Activated gamma-delta T cell (primary cell): ENCODE measurements at places on chromosomes 11 and 22.

GRCh38 chr11:29507376-29507775, 509.5 kb downstream of the KCNA4 start:
- no peak for DNase-seq

DNA sequence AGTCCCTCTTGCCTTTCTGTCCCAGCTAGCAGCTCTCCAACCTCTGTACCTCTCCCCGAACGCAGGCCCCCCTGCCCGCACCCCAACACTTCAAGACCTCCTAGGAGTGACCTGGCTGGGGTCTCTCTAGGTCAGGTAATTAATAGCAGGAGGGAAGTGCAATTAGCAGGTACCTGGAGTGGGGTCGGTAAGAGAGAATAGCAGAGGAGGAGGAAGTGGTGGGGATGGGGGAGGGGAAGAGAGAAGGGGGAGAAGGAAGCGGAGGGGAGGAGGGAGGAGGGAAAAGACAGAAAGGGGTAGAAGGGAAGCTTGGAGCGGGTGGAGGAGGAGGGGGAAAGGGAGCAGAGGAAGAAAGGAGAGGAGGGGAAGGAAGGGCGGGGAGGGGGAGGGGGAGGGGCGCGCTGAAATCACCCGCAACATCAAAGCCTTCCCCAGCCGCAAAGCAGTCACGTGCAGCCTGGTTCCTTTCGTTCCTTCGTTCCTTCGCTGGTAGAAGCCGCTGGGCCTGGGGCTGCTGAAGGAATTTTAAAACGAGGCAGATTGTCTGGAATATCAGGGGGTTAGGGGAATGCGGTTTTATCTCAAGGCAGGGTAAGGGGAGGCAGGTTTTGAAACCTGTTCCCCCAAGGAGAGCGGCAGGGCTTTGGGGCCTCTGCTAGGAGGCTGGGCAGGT, 29.3 kb upstream of the TCF20 start:
- no peak for DNase-seq

DNA sequence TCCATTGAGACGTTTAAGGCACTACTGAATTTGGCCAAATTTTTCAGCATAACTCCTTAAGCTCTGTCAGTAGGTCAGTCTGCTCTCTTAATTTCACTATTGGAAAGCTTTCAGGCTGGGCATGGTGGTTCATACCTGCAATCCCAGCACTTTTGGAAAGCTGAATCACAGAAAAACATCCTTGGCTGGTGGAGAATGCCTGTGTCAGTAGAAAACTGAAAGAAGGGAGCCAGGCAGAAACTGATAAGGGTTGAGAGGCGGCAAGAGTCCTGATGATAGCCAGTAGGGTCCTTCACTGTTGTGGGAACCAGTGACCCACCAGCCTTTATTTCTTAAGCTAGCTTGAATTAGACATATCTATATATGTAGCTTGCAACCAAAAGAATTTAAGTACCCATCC, 22.6 kb downstream of the NEU3 start:
- DNase-seq, result no peak

DNA sequence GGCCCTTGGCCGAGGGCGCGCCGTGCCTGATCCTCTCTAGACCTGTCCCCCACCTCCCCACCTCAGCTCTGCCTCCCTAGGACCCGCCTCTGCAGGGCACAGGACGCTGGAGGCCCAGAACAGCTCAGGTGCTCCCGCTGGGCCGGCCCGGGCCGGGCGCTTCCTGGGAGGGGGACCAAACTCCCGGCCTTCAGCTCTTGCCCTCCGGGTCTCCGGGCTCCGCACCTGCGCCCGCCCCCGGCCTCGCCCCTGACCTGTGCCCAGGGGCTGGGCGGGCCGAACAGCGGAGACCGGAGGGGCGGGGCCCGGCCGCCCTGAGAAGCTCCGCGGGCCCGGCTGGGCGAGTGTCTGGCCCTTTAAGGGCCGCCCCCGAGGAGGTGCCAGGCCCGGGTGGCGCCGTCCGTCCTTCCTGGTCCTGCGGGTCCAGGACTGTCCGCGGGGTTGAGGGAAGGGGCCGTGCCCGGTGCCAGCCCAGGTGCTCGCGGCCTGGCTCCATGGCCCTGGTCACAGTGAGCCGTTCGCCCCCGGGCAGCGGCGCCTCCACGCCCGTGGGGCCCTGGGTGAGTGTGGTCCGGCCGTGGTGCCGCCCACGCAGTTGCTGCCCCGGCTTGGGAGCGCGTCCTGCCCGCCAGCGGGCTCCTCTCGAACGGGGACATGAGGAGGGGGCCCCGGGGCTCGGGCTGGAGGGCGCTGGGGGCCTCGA, at the start of gene SSH3:
SSH3 (plus strand) TSS at position 399 of the 703 bp plus-strand sequence; CDS start at position 495, 96 bp downstream.
- DNase-seq, result peak; percentile 40

DNA sequence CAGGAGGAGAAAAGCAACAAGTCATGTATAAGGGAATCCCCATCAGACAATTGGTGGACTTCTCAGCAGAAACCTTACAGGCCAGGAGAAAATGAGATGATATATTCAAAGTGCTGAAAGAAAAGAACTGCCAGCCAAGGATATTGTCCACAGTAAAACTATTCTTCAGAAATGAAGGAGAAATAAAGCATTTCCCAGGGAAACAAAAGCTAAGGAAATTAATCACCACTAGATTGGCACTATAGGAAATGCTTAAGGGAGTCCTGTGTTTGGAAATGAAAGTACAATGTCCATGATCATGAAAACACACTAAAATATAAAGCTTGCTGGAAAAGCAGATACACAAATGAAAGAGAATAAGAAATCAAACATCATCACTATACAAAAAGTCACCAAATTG, 282.0 kb downstream of the BLID start:
- DNase-seq, result no peak

DNA sequence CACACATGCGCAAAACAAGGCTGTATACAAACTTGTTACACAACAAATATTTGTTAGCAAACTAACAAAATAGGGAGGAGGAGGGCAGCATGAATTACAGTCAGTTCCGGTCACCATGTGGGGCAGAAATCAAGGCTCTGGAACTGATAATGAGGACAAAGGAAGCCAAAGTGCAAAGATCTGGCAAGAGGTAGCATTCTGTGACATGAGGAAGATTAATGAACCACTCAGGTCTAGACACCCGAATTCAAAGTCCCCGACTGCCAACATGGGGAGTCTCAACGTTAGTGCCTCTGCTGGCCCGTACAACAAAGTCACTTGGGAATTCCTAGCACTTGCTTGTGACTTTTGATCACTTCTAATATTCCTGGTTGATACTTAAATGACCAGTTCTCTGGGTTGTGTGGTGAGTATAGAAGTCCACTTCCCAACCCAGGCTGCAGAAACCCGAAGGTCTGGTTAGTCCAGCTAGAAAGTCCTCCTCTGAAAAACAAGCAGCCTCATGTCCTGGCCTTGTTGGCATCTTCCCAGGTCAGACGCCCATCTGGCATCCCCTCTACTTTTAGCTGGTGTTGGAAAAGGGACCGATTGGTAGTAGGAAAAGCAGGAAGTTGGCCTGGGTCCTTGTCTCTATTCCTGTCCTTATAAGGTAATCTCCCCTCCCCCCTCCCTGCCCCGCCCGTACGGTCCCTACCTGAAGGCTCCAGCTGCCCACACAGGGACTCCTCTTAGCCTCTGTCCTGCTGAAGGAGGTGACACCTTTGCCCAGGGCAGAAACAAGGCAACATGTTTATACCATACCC, 1.6 kb downstream of the SUN2 start:
- no peak for DNase-seq
